Activated CD4-positive, alpha-beta T cell treated with anti-CD3 and anti-CD28 coated beads, Interleukin-2, amount 10 ng/mL, durations not matched to agents 24 days and 14 days (primary cell): ENCODE measurements at places on chromosomes 4 and X. TPM values are rescaled to one million over a fixed set of nuclear protein-coding genes. Genes with fewer than 3 reads are reported as not detected.

IGSF1 gene
- total RNA-seq, result not detected in 2 replicates

NONO gene
- 580 and 605 TPM in 2 replicates for total RNA-seq

- no peaks in the 10 kb centered on the region for H3K27me3 ChIP-seq
- no peaks in the 10 kb centered on the region for H3K36me3 ChIP-seq
- no peak overlapping the region for H3K4me3 ChIP-seq
- H3K27ac ChIP-seq, result no peak overlapping the region
- DNase-seq, result no peak
Observed at GRCh38 chr4:185738038-185738552, 73.9 kb downstream of the SORBS2 start.

GRCh38 chr4:1939664-1940509 lies 68.7 kb downstream of the NSD2 start:
- H3K27ac ChIP-seq, result no peak overlapping the region
- H3K4me3 ChIP-seq, result no peak overlapping the region
- DNase-seq, result no peak
- H3K4me1 ChIP-seq, result peaks cover 4% of the 10 kb centered on the region
- peaks cover 56% of the 10 kb centered on the region for H3K36me3 ChIP-seq
- no peaks in the 10 kb centered on the region for H3K27me3 ChIP-seq
